ENCODE measurements at places on chromosomes 5 and 9.
A peak's percentile ranks its signal among the peaks of the same experiment; 100 is the strongest.

GRCh38 chr5:38162625-38163024 is 95.7 kb upstream of the EGFLAM start:
- DNase-seq: no peak

GRCh38 chr9:101388507-101388993 is 3.7 kb upstream of the BAAT start:
- no peak for DNase-seq

DNA sequence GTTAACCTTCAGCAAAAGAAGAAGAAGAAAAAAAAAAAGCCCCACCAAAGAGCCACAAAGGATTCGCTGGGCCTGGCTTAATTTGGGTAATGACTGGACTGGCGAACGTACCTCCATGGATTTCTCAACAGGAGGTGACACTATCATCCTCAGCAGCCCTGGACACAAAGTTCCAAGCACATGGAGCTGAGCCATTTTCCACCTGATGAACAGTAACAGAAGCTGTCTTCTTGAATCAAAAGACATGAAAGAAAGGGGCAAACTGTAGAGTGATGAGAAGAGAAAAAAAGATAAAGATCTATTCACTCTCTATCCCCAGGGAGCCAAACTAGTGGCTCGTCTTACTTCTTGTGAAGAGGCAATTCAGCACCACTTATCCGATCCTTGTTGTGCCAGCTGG is 150.2 kb upstream of the TRPM3 start:
- DNase-seq: no peak

- DNase-seq: no peak
Observed at GRCh38 chr5:160685695-160686094, 166.3 kb downstream of the ATP10B start.

DNA sequence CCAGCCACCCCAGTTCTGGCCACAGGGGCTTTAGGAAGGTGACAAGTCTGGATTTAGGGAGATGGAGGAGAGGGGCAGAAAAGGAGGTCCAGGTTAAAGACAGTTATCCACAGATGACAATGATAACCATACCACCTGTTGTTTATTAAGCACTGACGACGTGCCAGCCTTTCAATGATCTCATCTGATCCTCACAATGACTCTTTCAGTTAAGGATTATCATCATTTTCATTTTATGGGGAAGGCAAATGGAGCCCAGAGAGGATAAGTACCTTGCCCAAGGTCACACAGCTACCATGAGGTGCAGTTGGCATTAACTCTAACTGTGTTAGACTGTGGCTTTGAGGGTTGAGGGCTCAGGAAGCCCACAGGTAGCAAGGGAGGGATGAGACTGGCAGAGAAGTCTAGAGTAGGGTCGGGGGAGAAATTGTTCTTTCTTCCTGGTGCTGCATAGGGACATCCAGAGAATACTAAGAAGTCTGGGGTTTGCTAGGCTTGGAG is 21.5 kb upstream of the JADE2 start:
- no peak for DNase-seq

- DNase-seq: no peak
Observed at GRCh38 chr5:148615644-148616275, 38.6 kb downstream of the HTR4 start.

DNA sequence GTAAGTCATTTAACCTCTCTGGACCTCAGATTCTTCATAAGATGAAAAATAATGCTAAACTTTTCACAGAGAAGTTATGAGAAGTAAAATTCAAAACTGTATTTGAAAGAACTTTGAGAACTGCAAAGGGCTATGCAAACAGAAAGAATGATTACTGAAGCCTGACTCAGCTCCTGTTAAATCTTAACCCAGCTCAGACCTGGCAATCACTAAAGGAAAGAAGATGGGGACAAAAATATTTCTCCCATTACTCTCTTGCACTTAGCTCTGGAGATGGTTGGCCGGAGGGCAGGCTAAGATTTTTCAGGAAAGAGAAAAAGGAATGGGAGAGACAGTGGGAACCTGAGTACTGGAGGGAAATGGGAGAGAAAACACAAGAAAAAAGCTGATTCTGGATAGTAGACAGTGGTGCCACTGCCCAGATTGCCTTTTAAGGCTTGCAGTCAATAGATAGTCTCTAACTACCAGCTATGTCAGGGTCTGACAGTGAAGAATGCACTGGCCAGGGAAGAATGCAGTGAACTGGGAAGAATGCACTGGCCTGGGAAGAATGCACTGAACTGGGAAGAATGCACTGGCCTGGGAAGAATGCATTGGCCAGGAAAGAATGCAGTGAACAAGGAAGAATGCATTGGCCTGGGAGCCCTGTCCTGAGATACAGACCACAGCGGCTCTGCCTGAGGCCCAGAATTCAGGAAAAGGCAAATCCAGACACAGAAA is 25.2 kb upstream of the CEMIP2 start:
- DNase-seq: no peak

GRCh38 chr5:122858451-122858850 is 13.0 kb downstream of the SNX24 start:
- no peak for DNase-seq

- no peak for DNase-seq
Observed at GRCh38 chr5:14879937-14880589, 8.5 kb upstream of the ANKH start.

- no peak for DNase-seq
Observed at GRCh38 chr5:181259974-181260719, 796 bp downstream of the TRIM52 start.

- no peak for DNase-seq
Observed at GRCh38 chr9:2741441-2742158, 24.3 kb downstream of the KCNV2 start.

DNA sequence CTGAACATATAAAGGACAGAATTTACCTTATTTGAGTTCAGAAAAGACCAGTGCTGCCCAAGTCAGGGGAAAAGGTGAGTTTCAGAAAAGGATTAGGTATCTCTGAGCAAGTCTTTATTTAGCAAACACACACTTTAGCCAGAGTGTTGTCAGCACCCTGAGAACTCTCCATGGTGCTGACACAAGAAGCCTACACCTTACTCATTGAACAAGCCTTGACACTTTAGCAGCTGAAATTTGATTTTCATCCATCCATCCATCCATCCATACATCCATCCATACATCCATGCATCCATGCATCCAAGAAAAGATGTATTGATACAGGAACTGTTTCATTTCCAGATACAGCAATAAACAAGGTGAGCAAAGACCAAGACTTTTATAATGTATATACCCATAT is 311.2 kb downstream of the TRIM32 start:
- peak; percentile 30 for DNase-seq

DNA sequence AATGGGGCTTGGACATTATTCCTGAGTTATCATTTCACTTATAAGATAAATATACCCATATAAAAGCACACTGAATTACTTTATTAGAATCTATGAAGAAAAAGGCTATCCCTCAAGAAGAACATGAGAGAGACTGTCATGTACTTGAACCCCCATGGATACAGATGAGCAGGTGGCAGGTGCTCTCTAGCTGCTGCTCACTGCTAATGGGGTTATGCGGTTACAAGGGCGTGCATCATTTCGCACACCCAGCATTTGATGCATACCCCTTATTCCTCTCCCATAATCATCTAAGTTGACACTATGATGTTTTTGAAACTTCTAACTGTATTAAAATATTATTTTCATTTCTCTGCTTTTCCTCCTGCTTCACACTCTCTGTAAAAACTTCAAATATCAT is 16.4 kb downstream of the ITK start:
- no peak for DNase-seq

DNA sequence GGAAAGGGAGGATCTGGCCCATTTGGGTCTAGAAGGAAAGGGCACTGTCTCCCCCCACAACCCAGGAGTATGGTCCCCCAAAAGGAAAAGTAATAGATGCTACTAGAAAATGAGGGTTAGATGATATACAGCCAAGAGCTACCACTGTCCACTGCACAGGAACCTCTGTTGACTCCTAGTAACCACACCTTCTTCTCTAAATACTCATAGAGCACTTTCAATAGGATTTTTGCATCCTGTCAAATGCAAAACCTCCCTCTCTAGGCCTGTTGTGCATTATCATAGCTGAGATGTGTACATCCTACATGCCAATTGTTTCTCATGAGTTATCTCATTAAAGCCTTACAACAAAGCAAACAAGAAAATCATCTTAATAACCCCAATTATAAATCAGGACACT is 66.8 kb downstream of the THBS4 start:
- no peak for DNase-seq

DNA sequence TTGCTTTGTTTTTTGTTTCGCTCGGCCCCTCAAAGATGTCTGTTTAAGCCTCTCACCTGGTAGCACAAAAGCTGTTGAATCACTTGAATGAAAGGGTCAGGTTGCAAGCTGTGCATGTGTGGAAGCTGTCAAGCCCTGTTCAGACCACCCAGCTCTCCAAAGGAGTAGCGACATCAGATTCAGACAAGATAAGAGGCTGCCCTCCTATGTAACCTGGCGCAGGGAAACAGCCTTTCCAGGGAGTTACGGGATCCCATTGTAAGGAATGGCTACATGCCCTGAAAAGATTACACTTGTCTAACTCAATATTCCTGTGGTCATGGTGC is 2.9 kb downstream of the FREM1 start:
- no peak for DNase-seq

- no peak for DNase-seq
Observed at GRCh38 chr9:14530841-14531240, 162.4 kb downstream of the ZDHHC21 start.

- no peak for DNase-seq
Observed at GRCh38 chr5:172085738-172086137, 79.3 kb upstream of the FBXW11 start.

DNA sequence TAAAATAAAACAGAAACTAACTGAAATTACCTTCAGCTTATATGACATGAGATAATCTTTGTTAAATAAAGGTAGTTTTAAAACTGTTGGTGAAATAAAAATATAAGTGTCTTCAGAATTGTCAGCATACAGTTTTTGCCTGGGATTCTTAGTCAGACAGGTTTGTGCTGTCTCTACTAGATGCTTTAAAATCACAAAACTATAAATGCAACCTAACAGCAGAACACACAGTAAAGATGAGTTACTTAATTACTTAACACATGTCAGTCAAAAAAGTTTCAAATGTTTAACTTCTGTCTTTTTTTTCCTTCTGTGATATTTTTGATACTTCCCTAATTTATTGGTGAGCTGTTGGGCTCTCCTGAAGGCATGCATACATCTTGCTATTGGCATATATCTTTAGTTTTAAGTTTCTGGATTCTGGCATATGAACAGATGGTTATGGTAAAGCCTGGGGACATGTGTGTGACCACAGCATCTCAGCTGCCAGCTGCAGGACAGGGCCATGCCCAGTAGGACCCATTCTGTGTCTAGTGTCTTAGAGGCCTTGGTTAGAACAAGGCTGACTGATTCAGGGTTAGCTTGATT is 231.1 kb upstream of the NUDT12 start:
- no peak for DNase-seq

DNA sequence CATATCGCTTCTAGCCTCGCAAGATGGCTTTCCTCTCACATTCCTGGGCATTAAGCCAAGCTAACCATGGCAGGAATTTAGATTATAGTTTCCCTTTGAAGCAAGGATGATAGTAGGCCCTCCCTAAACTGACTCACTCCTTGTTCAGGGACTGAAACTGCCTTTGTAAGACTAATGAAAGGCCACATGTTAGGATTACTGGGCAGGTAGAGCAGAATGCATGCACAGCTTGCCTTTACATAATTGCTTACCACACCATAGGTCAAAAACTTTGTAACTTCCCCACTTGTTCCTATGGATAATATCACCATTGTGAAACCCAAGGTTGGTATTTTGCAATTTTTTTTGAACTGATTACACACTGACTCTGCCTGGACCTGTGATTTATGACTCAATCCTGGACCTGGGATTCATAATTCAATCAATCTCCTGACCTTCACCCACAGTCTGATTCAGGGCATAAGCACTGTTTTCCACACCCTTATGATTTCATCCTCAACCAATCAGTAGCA is 41.0 kb upstream of the PRDM9 start:
- no peak for DNase-seq

DNA sequence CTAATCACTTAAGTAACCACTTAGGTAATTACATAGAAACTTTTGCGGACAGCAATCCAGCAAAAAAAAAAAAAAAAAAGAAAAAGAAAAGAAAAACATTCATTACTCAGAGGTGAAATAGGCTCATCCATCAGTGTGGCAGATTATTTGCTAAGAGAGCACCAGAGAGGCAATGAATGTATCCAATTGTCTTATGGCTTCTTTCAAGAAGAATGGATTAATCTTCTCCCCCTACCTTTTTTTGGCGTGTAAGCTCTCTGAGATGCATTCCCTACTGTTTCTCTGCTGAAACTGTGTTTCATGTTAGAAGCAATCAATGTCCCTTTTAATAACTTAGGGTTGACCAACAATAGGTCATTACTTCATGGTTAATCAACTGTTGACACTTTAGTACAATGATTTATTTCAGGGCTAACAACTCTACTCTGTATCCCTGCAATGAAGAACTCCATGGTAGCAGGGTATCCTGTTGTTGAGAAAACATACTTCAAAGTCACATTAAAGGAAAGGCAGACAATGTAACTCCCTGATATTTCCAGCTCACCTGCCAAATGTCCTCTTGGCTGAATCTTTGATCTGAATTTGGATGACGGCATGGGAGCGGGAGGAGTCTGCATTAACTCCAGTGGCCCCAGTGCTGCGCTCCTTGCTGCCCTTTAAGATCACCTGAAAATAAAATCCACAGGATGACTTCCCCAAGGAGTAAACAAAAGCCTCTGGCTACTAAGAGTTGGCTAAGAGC is 57.6 kb downstream of the KIF24 start:
- DNase-seq: no peak

DNA sequence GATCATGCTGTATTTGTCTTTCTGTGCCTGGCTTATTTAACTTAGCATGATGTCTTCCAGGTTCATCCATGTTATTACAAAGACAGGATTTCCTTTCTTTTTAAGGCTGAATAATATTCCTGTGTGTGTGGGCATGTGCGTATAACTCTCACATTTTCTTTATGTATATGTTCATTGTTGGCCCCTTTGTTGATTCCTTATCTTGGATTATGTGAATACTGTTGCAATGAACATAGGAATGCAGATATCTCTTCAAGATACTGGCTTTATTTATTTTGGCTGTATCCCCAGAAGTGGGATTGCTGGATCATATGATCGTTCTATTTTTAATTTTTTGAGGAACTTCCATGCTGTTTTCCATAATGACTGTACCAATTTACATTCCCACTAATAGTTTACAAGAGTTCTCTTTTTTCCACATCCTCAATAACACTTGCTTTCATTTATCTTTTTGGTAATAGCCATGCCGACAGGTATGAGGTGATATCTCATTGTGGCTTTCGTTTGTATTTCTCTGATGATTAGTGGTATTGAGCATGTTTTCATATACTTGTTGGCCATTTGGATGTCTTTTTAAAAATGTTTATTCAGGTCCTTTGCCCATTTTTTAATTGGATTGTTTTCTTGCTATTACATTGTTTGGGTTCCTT is 38.0 kb downstream of the CREBRF start:
- no peak for DNase-seq

- no peak for DNase-seq
Observed at GRCh38 chr5:105885266-105885665, 1785.5 kb downstream of the EFNA5 start.

DNA sequence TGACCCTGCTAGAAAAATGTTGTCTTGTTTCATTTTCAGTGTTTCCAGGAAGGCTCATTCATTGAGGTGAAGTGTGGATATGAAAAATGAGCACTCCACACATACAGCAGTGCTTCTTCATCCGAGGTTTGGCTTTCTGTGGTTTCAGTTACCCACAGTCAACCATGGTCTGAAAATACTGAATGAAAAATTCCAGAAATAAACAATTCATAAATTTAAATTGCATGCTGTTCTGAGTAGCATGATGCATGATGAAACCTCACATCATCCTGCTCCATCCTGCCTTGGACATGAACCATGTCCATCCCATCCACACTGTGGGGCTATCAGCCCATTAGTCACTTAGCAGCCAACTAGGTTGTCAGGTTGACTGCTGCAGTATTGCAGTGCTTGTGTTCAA is 10.4 kb upstream of the SLC45A2 start:
- no peak for DNase-seq

Data from NCI-H460 (cell line).